NCI-H748 treated with DMSO at 0.1 percent for 48 hours (cell line): ENCODE measurements at places on chromosomes 7 and 10.
A peak's percentile ranks its signal among the peaks of the same experiment; 100 is the strongest.

DNA sequence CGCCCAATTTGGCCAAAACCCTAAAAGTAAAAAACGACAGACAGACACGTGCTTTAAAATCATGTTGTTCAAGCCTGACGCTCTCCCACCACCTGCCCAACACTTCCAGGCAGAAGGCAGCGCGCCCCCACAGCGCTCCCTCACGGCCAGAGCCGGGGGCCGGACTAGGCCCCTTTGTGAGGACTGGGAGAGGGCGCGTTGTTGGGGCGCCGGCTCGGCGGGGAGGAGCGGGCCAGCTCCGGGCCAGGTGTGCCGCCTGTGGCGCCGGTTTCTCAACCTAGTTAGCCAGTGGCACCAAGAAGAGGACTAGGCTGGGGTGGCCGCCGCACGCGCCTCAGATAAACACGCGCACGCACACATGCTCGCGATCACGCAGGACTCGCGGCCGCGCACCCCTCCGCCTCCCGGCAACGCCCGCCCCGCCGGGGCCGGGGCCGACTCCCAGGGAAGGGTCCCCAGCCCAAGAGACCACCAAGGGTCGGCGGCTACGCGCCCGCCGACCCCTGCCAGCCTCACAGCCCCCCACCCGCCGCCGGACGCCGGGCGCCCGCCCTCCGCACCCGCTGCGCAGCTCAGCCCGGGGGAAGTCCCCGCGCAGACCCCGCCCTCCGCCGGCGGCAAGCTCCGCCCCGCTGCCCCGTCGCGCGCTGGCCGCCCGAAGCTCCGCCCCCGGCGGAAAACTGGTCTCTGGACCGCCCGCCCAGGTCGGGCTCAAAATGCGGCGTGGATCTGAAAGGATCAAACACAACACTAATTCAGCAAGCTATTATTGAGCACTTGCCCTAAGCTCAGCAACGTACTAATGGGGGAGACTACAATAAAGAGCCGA lies at the start of gene IMMP2L:
Gene IMMP2L, minus strand, starts transcription at position 589 of the 829 bp plus-strand sequence.
- DNase-seq: peak; percentile 62

- no peak for DNase-seq
Measured at GRCh38 chr10:5508786-5509185, 9.4 kb upstream of the CALML5 start.

DNA sequence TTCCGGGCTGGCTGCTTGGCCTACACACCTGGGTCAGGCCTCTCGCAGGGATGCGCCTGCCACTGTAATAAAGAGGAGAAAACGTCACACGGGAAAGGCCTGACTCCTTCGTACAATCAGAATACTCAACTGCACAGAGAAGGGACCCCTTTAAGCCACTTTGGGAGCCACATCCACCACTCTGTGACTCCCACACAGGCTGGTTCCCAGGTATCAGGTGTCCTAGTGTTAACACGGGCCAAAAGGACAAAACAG lies 5.8 kb upstream of the ZNF736 start:
- DNase-seq: no peak

- no peak for DNase-seq
Measured at GRCh38 chr7:3106361-3106826, 62.7 kb upstream of the CARD11 start.

DNA sequence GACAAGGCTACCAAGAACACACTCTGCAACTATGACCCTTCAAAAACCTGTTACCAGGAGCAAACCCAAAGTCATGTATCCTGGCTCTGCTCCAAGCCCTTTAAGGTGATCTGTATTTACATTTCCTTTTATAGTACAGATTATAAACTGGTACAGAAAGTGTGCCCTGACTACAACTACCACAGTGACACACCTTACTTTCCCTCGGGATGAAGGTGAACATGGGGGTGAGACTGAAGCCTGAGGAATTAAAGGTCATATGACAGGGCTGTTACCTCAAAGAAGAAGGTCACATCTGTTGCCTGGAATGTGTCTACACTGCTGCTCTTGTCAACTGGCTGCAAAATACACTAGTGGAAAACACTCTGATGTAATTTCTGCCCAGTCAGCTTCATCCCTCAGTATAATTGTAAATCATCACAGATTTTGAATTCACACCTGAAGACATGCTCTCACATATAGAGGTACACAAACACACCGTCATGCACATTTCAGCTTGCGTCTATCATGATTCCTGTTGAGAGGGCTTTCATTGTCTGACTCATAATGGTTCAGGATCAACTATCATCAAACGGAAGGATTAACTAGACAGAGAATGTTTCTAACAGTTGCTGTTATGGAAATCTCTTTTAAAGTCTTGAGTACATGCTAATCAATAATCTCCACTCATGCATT lies 318.3 kb downstream of the NXPH1 start:
- peak; percentile 22 for DNase-seq

DNA sequence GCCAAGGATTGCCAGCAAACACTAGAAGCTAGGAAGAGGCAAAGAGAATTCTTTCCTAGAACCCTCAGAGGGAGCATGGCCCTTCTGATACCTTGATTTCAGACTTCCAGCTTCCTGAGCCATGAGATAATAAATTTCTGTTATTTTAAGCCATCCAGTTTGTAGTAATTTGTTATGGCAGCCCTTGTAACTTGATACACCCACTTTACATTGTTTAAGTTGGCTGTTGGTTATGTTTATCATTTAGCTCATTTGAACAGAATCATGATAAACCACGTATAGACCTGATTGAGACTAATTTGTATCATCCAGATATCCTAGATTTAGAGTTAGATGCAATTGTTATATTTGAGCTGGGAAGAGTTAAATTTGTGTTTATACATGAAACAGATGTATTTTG lies 9.4 kb upstream of the TES start:
- DNase-seq: no peak

DNA sequence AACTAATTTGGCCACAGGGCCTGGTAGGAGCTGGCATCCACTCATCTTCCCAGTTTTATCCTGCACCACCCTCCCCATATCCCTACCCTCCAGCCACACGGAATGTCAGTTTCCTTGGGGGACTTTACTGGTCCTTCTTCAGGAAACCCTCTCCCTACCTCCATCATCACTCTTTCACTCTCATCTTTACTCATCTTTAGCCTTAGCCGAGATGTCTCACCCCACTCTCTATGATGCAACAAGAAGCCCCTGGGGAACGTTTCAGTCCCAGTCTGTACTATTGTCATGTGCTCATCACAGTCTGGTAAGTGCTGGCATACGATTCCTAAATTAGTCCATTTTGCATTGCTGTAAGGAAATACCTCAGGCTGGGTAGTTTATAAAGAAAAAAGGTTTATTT lies 34.9 kb upstream of the TMEM248 start:
- no peak for DNase-seq
